ENCODE measurements at places on chromosomes 16 and 17.
A peak's percentile ranks its signal among the peaks of the same experiment; 100 is the strongest.

- no peak for DNase-seq
Observed at GRCh38 chr16:78484509-78485058, 385.1 kb downstream of the WWOX start.

DNA sequence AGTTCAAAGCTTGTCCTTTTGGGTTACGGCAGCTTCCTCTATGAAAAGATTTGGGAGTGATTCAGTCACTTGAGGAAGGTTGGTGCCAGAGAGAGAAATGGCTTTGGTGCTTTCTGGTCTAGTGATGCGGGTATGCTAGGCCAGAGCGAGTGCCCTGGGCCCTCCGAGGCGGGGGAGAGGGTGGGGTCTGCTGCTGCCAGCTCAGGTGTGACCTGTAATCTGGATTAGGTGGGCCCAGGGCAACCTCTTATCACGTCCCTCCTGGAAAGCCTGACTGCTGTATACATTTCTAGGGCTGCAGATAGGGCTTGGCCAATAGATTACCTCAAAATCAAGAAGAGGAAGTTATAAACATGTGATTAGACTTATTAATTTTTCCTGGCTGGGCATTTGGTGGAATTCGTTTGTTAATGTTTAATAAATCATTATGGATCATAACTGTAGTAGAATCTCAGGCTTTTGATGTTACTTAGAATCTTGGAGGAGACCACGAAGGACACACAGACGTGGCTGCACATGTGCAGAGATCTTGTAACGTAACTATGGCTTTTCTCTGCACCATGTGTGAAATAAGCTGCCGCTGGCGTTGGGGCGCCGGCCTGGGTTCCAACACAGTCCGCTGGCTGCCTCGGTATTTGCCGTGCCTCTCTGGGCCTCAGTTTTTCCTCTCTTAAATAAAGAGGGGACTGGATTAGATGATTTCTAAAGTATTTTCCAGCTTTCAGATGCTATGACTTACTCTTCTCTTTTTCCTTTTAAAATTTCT, 1.2 kb downstream of the IRF8 start:
- DNase-seq = no peak

DNA sequence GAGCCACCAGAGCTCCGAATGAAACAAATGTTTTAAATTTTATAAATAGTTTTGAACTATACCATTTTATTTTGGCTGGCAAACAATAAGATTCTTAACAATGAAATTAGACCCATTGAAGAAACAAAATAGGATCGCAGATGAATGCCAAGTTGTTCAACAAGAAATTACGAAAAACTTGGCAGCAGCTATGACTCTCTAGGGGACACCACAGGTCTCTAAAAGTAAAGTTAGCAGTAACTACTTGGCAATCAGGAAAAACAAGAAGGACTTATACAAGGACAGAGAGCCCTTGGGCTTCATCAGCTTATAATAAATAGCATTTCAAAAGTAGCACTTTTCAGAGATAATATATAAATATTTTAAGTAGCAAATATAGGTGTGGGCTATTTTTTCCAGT, 603.8 kb upstream of the PSMD7 start:
- no peak for DNase-seq

GRCh38 chr16:30615358-30616091, 5.3 kb upstream of the ZNF689 start:
- peak; percentile 54 for DNase-seq

DNA sequence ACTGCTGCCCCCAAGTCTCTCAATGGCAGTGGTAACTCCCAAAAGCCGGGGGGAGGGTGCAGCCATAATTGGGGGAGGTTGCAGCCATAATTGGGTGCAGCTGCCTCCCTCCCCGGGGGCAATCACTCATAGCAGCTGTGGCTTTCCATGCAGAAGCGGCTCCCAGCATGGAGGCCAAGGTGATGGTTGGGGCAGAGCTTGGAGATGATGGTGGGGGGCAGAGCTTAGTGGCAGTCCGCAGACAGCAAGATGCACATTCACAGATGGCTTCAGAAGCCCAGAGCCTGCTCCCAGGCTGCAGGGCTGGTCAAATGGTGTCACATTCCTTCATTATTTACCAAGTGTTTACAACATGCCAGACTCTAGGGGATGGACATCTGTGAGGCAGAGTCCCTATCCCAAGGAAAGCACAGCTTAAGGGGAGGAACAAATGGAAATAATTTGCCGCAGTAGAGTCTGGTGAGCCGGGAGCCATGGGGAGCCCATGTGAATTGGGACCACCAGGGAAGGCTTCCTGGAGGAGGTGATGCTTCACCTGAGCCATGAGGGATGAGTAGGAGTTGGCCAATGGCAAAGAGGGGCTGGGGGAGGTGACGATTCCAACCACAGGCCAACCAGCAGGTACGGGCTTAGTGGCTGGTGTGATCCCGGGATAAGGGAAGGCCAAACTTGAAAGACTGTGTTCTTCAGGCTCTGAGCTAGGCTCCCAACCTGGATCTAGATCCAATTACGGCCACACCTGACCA, 8.1 kb downstream of the DOC2B start:
- no peak for DNase-seq

- no peak for DNase-seq
Observed at GRCh38 chr17:73211745-73212144, 18.9 kb downstream of the COG1 start.

DNA sequence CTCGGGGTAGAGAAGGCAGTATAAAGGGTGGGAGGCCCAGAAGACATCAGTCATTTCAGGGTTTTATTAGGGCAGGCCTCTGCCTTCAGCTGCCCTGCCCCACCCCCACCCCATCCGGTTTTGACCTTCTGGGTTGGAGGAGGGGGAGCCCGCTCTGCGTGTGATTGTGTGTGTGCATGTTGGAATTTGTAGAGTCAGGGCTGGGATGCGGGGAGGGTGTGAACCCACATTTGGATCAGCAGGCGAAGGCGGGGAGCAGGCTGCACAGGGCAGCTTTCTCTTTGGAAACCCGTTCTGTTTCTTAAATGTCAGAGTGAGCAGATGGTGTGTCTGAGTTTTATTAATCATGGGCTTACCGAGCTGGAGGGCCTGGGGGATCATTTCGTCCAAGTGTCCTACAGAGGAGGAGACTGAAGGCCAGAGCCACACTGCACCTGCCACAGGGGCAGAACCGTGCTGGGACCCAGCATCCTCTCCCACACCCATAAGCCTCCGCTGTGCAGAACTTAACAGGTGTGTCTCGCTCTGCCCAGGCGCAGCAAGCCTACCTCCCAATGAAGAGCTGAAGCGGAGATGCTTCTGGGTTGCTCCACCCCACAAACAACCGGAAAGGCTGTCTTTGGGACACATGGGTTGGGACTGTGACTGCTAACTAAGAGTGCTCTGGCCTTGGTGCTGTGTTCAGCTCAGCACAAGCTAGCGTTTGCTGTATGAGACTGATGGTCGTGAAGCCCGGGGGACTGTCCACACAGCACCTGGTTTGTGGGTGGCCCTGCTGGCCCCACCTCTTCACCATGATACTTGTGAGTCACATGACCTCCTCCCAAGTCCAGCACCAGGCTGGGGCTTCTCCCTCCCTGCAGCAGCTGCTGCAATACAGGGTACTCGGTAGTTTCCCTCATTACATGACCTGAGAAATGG, 70.9 kb upstream of the GSE1 start:
- no peak for DNase-seq

DNA sequence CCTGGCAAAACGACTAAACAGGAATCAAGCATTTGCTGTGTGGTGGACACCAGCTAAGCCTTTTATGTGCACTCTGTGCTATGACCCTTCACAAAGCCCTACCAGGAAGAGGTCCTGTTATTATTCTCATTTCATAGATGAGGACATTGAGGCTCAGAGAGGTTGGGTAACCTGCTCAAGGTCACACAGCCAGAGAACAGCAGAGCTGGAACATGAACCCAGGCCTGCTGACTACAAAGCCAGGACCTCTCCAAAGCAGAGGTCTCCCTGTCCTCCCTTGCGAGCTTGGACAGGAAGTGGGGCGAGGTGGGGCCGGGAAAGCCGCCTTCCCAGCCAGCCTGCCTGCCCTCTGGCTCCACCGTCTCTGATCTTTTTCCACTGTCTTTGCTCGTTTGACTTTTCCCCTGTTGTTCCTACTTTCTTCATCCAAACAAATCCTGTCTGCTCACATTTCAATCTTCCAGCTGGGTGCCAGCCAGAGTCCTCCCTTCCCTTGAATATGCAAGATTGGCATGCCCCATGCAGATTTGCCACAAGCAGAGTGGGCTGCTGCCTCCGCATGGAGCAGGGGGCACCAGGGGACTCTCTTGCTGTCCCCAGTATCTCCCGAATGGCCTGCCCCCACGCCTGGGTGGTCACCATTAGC, 23.7 kb upstream of the RPTOR start:
- DNase-seq = no peak

DNA sequence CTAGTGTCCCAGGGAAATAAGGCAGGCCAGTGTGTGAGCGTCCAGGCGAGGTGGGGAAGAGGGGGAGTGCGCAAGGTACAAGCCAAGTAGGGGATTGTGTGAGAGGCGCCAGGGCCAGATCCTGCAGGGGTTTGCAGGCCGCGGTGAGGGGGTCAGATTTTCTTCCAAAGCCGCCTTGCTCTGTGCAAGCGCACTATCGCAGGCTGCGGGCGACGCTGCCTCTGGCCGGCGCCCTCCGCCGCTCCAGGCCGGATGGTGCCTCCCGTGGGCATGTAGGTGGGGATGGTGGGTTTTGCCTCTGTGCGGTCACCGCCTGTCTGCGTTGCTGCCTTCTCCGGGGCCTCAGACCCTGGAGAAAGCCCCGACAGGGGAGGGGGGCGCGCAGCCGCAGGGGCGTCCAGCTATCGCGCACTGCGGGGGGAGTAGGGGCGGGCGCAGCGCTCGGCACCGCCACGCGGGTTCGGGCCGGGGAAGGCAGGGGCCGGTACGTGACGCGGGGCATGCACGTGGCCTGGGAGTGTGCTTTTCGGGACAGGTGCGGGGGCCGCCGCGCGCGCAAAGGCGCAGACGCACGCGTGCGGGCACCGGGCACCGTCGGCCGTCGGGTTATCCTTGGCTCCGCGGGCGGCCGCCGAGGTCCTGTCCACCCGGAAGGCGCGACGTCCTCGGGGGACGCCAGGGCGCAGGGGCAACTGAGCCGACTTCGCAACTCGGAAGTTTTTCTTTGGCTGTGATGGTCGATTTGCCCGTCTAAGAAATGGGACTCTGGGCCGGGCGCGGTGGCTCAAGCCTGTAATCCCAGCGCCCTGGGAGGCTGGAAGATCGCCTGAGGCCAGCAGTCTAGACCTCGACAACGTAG, 1.1 kb upstream of the HAPSTR1 start:
- no peak for DNase-seq

GRCh38 chr17:39769974-39770587, 32.3 kb downstream of the GRB7 start:
- peak; percentile 39 for DNase-seq

DNA sequence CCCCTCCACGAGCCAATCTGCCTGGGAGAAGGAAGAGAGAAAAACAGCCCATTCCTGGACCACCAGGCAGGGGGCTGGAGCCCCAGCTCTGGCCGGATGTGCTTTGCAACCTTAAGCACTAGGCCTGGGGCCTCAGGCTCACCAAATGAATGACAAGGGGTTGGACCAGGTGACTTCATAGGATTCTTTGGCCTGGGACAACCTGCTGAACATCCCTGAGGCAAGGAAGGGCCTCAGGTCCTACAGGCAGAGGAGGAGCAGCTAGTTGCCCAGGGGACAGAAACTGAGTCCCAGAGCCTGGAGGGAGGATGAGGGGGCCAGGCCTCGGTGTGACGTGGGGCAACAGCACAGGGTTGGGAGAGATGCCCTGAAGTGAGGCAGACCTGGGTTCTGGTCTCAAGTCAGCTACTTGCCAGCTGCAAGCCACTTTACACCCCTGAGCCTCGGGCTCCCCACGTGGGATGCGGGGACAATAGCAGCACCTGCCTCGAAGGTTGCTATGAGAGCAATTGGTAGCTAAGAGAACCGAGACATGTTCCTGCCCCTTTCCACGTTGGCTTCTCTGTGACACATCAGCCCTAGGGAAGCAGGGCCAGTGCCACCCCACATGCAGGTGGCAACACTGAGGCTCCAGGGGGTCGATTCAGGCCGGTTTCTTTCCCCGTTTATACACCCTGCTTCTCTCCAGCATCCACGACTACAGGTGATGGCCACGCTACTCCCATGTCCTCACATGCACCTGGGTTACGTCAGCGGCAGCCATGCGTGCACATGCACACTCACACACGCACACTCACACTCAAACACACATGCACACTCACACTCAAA, 42.6 kb downstream of the CFAP20 start:
- no peak for DNase-seq

GRCh38 chr16:74201576-74201975, 95.0 kb upstream of the PSMD7 start:
- DNase-seq = peak; percentile 16

DNA sequence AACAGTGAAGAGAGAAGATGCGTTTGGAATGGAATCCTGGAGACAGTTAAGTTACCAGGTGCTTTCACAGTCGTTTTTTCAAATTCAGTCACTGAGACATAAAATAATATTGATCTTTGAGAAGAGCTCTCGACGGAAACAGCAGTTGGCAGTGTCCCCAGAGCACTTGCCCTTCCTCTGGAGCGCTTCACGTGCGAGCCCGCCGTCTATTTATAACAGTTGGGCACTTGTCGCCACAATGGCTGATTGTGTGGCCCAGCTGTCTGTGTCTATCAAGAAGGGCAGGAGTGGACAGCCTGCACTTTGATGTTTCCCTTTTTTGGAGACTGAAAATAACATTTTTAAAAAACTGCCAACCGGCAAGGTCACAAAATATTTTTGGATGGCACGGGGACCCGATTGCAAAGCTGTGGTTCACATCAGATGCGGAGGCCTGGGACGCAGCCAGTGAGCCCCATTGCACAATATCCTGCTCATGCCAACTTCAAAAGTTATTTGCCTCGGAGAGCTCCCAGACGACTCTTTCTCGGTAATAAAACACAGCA, 62.9 kb downstream of the ADCY9 start:
- peak; percentile 52 for DNase-seq

GRCh38 chr17:1943436-1943831, 81.7 kb downstream of the RTN4RL1 start:
- no peak for DNase-seq

GRCh38 chr17:81845361-81845760, 10.5 kb upstream of the PPP1R27 start:
- no peak for DNase-seq

DNA sequence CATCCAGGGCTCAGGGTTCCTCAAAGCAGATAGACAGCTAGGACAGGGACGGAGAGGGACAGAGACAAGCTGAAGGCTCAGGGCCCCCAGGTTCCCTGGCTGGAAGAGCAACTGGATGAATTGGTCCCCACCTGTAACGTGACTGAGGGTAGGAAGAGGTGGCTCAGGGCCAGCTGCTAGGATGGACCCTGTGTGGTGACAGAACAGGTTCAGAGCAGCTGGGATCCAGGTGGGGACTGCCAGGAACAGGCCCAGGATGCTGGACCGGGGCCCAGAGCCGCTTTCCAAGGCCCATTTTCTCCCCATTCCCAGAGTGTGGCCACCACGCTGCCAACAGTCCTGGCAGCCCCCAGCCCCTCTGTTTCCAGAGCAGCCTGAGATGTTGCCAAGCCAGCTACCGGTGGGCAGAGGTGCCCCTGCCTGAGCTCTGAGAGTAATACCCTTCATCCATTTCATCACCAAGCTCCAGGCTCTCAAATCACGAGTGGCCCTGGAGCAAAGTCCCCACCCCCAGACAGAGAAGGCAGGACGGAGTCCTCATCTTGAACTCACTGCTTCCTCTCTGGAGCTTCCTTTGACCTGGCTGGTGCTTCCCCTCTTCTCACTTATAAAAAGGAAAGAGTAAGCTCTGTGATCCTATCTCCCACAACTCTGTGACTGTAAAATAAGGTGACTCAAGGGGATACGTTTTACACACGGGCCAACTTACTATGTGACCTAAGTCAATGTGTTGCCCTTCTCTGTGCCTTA, 79.6 kb downstream of the TMEM132E start:
- no peak for DNase-seq

All from fibroblast of mammary gland (primary cell).